ENCODE measurements at places on chromosomes 3 and 15.
A peak's percentile ranks its signal among the peaks of the same experiment; 100 is the strongest.

- no peak overlapping the region for H3K4me3 ChIP-seq
- H3K4me1 ChIP-seq, result peaks cover 25% of the 10 kb centered on the region
- peaks cover 4% of the 10 kb centered on the region for H3K36me3 ChIP-seq
- H3K27me3 ChIP-seq, result no peaks in the 10 kb centered on the region
- no peak for DNase-seq
- H3K27ac ChIP-seq, result no peak overlapping the region
Measured at GRCh38 chr15:41941644-41942415, 30.5 kb downstream of the EHD4 start.

DNA sequence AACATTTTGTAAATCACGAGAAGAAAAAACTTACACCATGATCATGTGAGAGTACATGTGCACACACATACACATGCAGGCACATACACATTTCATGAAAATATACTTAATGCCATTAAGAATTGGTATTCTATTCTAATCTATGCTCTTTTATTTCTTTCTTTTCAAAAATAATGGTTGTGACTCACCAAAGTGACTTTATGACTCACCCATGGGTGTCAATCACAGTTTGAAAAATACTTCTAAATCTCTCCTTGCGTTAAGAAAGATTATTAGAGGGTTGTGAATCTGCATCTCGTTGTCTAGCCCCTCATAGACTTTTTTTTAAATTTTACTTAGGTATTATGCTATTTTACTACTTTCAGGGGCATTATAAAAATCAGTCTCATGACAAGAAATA is 254.2 kb downstream of the TUSC7 start:
- no peak overlapping the region for H3K4me3 ChIP-seq
- no peaks in the 10 kb centered on the region for H3K4me1 ChIP-seq
- H3K27ac ChIP-seq, result no peak overlapping the region
- H3K27me3 ChIP-seq, result no peaks in the 10 kb centered on the region
- DNase-seq, result no peak

DNA sequence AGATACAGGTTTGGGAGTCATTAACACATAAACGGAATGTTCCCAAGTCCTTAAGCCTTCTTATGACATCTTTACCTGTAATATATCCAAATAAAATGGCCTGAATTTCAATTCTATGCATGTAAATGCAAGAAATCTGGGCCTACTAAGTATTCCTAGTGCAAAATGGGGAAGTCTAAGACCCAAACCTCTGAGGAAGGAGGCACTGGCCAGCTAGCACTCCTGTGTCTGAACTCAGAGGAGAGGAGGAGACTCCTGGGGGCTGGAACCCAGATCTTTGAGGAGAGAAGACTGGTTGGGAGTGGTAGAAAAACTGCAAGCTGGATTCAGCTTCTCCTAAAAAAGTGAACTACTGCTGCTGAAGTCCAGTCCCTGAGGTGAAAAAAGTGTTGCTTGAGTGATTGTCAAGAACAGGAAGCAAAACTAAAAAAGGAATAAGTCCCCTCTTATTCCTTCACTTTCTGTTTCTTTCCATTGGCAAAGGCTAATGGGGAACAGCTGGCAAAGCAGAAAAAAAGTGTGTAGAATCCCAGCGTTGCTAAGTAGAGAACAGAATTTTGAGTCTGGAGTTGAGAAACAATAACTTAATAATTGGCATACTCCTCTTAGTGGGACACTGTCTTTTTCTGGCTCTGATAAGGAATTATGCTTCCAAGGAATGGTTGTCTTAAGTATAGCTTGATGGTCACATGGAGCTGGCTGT is 54.8 kb upstream of the ATP2C1 start:
- no peaks in the 10 kb centered on the region for H3K36me3 ChIP-seq
- H3K4me3 ChIP-seq, result peak overlapping the region; percentile 6
- no peak for DNase-seq
- peaks cover 6% of the 10 kb centered on the region for H3K4me1 ChIP-seq
- H3K27ac ChIP-seq, result peak overlapping the region; percentile 67
- no peaks in the 10 kb centered on the region for H3K27me3 ChIP-seq

DNA sequence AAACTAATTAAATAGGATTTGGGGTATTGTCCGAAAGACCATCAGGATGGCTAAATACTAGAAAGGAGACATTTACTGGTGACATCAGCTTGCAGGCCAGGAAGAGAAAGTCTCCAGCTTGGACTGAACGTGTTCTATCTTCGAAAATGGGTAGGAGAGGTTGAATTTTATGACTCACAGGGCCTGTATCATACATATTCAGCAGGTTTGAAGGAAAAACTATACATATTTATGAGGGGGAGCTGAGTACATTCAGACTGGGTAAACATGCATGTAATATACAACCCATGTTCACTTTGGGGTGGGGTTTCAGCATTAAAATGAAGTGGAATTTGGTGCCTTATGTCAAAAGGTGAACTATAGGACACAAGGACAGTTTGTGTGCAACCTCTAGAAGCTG is 129.3 kb upstream of the CRBN start:
- no peak overlapping the region for H3K4me3 ChIP-seq
- no peaks in the 10 kb centered on the region for H3K4me1 ChIP-seq
- no peak for DNase-seq
- no peaks in the 10 kb centered on the region for H3K27me3 ChIP-seq
- H3K36me3 ChIP-seq, result no peaks in the 10 kb centered on the region

GRCh38 chr3:104273046-104273649 is 1093.6 kb upstream of the ALCAM start:
- H3K4me1 ChIP-seq, result peaks cover 7% of the 10 kb centered on the region
- H3K36me3 ChIP-seq, result no peaks in the 10 kb centered on the region
- no peak for DNase-seq
- H3K27me3 ChIP-seq, result no peaks in the 10 kb centered on the region
- H3K4me3 ChIP-seq, result no peak overlapping the region
- H3K27ac ChIP-seq, result no peak overlapping the region

Data from thoracic aorta (tissue), 2 donors.